ENCODE measurements at places on chromosomes 1 and 21. TPM values are rescaled to one million over a fixed set of nuclear protein-coding genes. Genes with fewer than 3 reads are reported as not detected.

Gene S100A8
- total RNA-seq, result 16.4 TPM

Gene AHDC1
- total RNA-seq, result 46.7 TPM

Gene ISG20L2
- total RNA-seq, result 33.8 TPM

Gene ETV3L
- not detected for total RNA-seq

Gene EFCAB14
- 87.9 TPM for total RNA-seq
